Left lobe of liver (tissue), 2 donors: ENCODE measurements at places on chromosomes 2 and 18. TPM values are rescaled to one million over a fixed set of nuclear protein-coding genes. Genes with fewer than 3 reads are reported as not detected.
A peak's percentile ranks its signal among the peaks of the same experiment; 100 is the strongest.

Gene CYRIA
- 1.7 TPM for total RNA-seq

Gene RAB27B
- 1.0 TPM for total RNA-seq

Gene MYO3B
- not detected for total RNA-seq

Gene SH3RF3
- 1.1 TPM for total RNA-seq

Gene NXPH2
- not detected for total RNA-seq

Gene GIGYF2
- total RNA-seq, result 27.8 TPM

Gene KCNIP3
- total RNA-seq, result 1.6 TPM

Gene PARD6G
- 2.3 TPM for total RNA-seq

Gene GPR17
- total RNA-seq, result not detected

DNA sequence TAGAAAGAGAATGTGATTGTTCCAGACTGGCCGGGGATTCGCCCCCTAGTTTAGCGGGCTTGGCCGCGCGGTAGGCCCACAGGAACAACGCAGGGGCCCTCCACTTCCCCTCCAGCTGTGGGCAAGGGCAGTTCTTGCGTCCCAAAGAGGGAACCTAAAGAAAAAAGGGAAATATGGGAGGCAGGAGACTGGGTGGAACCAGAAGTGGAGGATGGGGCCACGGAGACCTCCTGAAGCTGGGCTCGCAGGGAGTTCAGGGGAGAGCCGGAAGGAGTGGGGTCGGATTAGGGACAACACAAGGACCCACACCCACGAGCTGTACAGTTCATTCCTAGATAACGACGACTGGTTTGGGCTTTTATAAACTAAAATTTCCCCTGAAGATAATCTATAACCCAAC is 18.2 kb downstream of the GNLY start:
- DNase-seq, result peak; percentile 48

DNA sequence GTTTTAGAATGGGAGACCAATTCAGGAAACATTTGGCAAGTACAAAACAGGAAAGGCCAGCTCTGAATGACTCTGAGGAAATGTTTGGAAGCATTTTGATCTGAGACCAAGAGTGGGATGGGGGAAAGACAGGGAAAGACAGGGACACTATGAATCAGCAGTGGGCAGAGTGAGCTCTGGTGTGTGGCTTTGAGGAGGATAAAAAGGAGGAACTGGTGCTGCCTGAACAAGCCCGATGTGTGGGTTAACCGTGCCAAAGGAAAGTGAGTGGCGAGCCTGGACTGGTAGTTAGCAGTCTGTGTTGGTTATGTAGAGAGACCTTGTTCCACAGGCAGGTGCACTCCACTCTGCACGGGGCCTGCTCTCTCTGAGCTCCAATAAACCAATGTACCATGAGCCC is 5.3 kb downstream of the MFSD6 start:
- no peak for DNase-seq

GRCh38 chr2:70553334-70553583 is 367 bp downstream of the TGFA start:
- peak; percentile 67 for DNase-seq

DNA sequence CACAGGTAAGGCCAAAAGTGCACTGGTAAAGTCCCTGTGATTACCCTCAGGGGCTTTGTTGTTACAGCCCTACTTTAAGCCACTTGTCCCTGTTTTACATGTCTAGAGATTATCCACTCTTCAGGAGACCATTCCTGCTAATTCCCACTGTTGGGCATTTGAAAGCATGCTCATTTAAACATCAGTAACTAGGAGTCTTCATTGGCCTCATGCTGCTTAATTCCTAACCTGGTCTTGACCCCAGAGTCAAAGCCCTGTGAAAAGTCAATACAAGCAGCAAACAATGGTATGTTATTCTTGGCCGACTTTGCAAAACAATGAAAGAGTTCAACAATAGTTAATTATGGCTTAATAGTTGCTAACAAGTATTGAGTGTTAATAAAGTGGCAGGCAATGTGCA is 23.2 kb downstream of the AFF3 start:
- DNase-seq, result no peak

GRCh38 chr2:158665536-158666302 is 129.4 kb upstream of the DAPL1 start:
- no peak for DNase-seq

GRCh38 chr18:79117385-79117784 is 48.2 kb downstream of the ATP9B start:
- no peak for DNase-seq

DNA sequence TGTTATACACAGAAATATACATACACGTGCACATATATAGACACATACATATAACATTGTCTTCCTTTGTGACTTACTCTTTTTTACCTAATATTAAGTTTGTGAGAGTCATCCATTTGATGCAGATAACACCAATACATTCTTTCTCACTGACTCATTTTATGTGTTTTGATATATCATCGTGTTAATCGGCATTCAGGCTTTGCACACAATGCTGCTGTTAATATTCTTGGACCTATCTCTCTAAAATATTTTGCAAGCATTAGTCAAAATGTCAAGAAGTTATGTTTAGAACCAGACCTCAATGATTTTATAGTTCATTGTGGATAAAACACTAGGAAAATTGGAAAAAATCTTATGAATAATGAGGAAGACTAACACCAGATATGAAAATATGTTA is 441.1 kb downstream of the LRATD1 start:
- no peak for DNase-seq

DNA sequence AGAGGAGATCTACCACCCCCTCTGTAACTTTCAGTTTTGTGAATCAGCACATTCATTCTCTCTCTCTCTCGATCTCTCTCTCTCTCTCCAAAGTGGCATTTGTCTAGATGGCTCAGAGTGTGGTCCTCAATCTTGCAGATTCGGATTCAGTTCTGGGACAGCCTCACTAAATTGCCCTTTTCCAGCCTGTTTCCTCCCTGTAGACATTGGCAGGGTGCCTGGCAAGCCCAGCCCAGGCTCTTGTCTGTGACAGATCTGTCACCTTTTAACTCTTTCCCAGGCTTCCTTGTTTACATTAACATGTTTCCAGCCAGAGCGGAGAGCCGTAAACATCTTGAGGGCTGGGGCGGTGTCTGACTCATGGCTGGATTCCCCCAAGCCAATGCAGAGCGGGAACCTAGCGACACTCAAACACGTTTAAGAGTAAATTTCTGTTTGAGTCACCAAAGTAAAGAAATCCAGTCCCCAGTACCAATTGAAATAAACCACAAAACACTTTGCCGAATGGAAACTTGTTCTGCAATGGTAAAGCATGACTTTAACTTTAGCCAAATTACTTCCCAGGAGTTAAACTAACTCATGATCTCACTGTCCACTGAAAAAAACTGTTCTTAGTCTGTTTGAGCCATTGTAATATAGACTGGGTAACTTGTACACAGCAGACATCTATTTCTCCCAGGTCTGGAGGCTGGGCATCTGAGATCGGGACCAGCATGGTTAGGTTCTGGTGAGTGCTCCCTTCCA is 6.6 kb upstream of the CYP27C1 start:
- peak; percentile 80 for DNase-seq

GRCh38 chr2:75707901-75708300 is 2.8 kb downstream of the GCFC2 start:
- no peak for DNase-seq

DNA sequence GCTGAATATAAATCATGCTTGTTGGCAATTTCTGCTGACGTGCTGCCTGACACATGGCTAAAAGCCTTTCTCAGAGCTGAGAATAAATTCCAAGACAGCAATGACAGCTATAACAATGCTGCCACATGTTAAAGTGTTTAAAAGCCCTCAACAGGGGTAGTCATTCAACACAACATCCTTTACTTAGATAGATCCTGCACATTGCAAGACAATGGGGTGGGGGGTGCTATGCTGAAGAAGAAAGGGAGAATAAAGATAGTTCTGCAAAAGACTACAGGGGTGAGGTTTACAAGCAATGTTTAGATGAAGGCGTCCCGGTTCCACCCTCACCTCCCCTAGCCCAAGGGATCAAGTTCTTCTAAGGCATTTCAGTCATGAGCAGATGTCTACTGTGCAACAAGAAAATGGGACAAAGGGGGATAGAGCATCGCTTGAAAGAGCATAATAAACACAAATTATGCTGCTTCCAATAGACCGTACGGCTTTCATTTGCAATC is 291.0 kb upstream of the ACVR2A start:
- no peak for DNase-seq

GRCh38 chr2:148540022-148540421 is 104.5 kb upstream of the EPC2 start:
- DNase-seq, result peak; percentile 27

DNA sequence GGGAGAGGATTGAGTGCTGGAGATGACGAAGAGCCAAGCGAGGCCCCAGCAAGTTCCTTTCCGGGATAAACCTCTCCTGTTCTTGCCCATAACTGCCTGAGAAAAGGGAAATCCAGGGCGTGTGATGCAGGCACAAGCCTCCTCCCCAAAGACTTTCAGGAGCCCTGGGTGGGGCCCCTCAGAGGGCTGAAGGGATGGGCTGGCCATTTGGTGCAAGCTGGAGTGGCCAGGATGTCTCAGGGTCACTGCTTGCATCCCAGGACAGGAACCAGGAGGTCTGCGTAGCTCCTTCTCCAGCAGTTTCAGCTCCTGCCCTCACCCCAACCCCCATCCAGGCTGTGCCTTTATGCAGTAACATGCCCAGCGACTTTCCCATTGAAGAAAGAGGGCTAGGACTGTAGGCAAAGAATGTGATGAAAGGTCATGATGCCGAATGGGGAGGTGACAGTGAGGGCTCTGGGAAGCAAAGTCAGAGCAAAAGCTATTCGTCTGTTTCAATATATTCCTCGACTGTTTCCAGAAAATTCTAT is 80.2 kb downstream of the PXDN start:
- DNase-seq, result peak; percentile 28

- DNase-seq, result no peak
Measured at GRCh38 chr2:100988630-100989417, 13.3 kb upstream of the RPL31 start.

DNA sequence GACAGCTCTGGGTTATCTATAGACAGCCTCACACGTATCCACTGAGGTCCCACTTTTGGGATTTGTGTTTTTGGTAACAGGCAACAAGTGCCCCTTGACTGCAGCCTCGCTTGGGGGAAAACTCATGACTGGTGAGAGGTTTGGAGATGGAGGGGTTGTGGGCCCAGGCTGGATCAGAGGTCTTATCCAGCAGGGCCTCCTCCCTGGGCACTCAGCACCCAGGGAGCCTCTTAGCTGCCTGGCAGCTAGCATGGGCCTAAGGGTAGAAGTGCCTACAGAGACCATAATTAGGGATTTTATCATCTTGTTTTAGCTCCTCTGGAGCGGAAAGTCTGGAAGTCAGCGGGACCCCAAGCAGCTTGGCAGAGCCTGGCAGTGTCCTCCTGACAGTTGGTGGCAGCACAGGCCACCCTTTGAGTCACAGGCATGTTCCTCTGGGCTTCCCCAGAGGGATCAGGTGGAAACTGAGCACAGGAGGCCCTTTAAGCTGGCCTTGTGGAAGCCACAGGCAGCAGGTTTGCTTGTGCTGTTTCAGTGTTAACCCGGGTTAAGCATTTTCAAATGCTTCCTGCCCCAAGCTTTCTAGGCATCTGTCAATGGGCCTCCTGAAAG is 143.1 kb downstream of the KCTD1 start:
- no peak for DNase-seq

- DNase-seq, result no peak
Measured at GRCh38 chr2:74474481-74474880, 2.0 kb upstream of the MRPL53 start.

GRCh38 chr2:46512185-46512584 is 32.8 kb downstream of the TMEM247 start:
- DNase-seq, result no peak

DNA sequence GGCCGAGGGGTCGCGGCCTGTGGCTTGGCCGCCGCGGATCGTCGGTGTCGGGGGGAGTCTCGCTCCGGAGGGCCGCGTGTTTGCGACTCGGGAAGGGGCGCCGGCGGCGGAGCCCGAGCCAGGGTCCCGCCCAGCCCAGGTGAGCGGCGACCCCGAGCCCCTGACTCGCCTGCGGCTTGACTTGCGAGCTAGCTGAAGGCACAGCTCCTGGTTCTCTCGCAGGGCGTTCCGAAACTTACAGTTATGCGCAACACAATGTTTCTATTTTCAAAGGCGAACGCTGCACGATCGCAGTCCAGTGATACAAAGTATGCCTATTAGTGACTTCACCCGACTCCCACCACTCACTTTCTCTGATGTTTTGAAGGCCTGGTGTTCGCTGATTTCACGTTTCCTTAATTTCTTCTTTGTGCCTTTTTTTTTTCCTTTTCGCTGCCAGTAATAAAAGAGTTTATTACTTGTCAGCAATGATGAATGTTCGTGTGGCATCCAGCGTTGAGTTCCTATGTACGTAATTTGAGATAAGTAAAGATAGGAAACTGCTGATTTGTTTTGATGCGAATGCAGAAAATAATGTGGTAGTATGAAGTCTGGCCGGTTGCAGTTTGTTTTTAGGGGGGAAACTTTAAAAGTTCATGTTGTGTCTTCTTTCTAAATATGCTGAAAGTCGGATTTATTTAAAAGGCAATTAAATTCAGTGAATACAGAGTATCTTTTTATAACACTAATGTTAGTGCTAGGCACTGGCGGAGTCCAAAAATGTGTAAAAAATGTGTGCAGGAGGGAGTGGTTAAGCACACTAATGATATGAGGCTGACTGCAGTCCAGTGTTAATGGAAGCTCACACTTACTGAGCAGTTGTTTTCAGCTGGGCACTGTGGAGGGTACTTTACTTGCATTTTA is 706 bp downstream of the UBXN2A start:
- DNase-seq, result no peak

DNA sequence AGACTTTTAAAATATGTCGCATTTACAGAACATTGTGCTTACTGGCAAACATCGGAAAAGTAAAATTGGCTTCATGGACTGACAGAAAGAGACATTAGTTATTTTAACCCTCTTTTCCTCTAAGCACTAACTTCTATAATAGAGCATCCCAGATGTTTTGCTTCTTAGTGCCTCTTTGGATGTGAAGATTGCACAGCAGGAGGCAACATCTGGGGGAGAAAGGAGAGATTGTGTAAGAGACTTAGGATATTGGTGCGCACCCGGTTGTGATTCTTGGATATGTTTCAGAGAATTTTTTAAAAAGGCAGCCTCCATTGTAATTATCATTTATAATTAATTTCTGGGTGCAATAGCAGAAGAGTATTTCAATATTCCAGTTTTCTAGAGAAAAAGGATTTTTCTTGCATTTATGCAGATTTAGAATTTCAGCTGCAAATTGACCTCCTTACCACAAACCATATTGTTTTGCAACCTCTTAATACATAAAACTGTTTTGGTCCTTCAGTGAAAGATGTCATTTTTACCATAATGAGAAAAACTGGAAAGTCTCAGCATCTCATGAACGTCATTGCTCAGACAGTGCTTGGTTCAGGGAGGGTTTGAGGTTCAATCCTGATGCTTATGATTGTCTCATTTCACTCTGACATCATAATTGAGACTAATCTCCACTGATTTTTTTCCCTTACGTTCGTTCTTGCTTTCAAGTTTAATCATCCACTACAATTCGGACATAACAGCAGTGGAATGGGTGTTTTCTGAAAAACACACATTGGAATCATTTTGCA is 404.3 kb downstream of the ZNF521 start:
- DNase-seq, result no peak

GRCh38 chr2:84631047-84631446 is 114.7 kb downstream of the DNAH6 start:
- no peak for DNase-seq

DNA sequence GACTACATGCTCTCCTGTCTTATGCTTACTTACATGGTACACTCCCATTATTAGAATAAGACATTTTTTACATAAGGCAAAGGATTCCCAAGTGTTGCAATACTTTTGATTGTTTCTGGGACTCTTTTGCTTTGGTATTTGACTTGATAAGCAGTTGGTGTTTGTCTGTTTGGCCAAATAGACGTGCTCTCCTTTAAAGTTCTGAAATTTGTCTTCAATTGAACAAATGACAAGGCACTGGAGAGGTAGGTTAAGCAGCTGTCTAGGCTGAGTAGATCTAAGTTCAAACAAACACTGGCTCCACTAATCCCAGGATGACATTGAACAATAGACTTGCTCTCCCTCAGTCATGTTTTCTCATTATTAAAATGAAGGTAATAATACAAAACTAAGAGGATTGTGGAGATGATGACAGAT is 430.5 kb downstream of the STK39 start:
- DNase-seq, result no peak
